ENCODE measurements at places on chromosomes 4 and X.
A peak's percentile ranks its signal among the peaks of the same experiment; 100 is the strongest.

- DNase-seq = no peak
Observed at GRCh38 chr4:77593993-77594392, 11.6 kb upstream of the CXCL13 start.

- no peak for DNase-seq
Observed at GRCh38 chr4:184792950-184793555, 32.7 kb downstream of the ACSL1 start.

DNA sequence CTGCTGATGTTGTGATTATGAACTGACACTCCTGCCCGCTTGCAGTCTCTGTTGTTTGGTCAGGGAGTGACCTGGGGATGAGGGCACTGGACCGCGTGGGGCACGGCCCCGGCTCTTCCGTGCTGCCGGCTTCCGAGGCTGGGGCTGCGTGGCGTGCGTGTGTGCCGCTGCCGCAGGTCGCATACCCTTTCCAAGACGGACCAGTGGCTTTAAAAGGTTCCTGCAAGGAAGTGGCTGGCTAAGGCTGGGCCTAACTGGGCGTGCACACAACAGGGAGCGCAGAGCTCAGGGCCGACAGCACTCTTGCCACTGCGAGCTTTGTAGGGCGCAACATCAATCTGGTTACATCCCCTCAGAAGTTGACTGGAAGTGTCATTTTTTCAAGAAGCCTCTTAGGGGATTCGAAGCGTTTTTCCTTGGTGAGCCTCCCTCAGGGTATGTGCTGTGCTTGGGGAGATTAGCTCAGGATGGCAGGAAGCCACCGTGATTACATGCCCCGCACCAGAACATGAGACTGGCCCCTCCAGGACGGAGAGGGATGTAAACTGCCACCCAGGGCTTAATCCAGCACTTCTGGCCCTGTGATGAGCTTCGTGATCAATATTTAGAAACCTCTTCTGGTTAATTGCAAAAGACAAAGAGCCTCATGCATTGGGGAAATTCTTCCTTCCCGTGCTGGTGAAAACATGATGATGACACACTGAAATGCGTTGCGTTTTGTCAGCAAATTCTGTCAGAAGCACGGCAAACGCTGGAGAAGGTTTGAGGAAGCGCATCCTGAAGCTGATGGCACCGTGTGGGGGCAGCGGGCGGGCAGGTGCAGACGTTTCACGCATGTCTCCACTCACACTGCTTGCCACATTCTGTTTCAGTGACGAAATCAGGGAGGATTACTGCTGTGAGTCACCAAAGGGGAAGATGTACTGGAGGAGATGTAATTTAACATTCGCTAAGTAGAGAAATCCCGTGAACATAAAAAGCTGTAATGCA lies 11.1 kb downstream of the MAEA start:
- no peak for DNase-seq

GRCh38 chr4:8649631-8650361 lies 57.2 kb downstream of the CPZ start:
- no peak for DNase-seq

- no peak for DNase-seq
Observed at GRCh38 chr4:156972379-156973015, 898 bp upstream of the PDGFC start.

DNA sequence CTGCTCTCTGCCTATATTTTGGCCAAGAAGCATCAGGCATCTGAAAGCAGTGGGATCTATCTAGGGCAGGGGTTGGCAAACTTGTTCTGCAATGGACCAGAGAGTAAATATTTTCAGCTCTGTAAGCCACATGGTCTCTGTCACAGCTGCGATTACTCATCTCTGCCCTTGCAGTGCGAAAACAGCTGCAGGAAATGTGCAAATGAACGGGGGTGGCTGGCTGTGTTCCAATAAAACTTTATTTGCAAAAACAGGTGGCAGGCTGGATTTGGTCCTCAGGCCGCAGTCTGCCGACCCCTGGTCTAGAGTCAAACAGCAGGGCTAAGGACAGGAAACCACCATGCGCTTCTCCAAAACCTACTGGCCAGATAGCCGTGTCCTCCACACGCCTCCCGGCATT lies 48.6 kb downstream of the ACOX3 start:
- no peak for DNase-seq

DNA sequence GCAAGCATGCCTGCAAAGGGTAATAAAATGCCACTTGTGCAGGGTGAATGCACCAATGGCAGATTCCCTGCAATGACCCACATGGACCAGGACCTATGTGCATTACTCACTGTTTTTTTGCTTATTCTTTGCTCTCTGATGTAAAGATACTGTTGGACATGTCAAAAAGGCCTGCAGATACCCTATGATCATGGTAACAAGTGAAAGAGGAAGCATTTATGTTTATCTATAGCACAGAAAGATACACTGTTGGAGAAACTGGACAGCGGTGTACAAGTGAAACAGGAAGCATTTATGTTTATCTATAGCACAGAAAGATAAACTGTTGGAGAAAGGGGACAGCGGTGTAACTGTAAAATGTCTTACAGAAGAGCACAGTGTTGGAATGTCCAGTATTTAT lies 127.5 kb downstream of the PAPSS1 start:
- no peak for DNase-seq

DNA sequence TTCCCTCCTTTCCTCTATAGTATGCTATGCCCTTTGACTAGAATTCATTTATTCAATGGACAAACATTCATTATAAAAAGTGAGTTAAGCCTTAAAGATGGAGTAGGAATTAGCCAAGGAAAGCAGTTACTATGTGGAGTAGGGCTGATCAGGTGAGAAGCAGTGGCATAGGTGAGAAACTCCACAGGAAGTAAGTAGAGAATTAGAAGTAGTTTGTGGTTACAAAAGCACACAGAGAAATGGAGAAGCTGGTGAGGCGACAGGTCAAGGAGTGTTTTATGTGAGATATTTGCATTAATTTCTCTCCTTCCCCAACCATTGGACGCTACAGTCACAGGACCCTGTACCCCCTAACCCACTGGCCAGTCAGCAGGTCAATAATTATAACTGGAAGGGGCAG lies 30.6 kb downstream of the SETD7 start:
- DNase-seq = no peak

GRCh38 chr4:105280338-105281123 lies 133.9 kb downstream of the TET2 start:
- peak; percentile 40 for DNase-seq

- no peak for DNase-seq
Observed at GRCh38 chrX:29587107-29587506, 628.3 kb upstream of the MAGEB2 start.

DNA sequence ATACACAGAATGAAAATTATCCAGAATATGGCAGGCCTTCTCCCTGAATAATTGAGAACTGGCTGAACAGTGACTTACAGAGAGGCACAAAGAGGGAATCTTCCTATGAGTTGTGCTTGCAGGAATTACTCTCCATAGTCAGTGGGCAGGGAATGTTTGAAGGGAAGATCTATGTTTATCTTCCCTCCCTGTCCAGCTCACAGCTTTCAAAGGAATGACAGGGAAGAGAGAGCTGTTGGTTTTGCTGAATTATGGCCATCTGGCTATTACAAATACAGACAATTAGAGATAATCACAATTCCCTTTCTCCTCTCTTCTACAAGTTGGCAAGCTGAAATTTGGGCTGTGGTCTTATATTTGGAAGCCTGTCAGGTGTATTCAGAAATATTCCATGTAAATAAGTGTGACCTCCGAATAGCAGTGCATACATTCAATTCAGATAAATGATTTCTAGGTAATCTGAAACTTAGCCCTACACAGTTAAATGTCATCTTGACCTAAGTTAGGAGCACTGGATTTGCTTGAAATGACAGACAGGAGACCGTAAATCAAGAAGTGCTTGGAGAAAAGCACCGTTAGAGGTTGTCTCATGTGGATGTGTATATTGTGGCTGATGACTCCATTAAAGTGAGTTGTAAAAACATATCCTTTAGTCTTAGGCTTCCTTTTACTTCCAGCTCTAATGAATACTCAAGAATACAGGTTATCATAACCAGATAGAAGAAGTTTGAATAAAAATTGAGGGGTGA lies 136.8 kb downstream of the C4orf33 start:
- DNase-seq = no peak

GRCh38 chr4:38315286-38315685 lies 348.7 kb upstream of the KLF3 start:
- no peak for DNase-seq

- DNase-seq = peak; percentile 94
Observed at GRCh38 chr4:4721636-4722035, 137.8 kb upstream of the MSX1 start.

DNA sequence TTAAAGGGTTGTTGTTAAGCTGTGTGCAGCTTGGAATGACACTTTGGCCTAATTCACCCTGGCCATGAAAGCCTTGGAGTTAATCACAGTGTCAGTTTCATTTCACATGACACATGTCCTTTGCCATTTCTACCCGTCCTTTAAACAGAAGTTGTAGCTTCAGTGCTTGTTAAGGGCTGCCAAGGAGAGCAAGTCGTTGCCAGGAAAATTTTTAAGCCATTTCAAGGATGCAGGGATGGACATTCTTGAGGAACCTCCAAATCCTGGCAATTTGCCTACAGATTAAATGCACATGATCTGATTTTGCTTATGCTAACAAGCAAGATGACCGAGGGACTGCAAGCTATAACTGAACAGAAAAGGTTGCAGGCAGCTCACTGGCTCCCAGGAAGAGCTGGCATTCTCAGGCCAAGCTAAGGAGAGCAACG lies 40.5 kb downstream of the SETD7 start:
- no peak for DNase-seq

DNA sequence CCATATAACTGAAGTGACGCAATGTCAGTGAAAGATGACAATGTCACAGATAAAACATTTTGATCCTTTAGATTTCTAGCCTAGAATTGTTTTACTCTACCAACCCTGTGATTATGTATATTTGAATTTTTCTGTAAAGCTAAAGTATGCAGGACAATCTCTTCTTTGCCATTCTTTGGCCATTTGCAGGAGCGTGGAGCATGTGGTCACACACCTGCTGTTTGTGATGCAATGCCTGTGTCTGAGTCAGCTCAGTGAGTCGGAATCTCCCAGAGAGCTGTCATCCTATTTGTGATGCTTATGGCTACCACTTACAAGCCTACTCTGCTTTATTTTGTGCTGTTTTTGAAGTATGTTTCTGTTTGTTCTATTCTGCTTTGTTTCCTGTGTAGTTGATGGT lies 214.5 kb downstream of the NAF1 start:
- DNase-seq = no peak

DNA sequence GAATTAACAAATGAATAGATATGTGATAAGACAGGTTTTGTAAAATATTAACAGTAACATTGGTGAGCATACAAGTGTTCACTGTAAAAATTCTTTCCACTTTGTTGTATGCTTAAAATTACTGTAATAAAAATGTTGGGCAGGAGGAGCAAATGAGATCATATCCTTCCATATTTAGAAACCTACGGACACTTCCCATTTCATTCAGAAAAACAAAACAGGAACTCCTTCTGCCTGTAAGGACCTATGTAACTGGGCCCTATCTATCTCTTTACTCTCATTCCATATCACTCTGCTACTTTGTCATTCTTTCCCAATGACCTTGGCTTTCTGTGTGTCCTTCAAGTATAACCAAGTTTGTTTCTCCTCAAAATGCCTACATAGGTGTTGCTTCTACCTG lies 53.7 kb upstream of the SLC39A8 start:
- no peak for DNase-seq

DNA sequence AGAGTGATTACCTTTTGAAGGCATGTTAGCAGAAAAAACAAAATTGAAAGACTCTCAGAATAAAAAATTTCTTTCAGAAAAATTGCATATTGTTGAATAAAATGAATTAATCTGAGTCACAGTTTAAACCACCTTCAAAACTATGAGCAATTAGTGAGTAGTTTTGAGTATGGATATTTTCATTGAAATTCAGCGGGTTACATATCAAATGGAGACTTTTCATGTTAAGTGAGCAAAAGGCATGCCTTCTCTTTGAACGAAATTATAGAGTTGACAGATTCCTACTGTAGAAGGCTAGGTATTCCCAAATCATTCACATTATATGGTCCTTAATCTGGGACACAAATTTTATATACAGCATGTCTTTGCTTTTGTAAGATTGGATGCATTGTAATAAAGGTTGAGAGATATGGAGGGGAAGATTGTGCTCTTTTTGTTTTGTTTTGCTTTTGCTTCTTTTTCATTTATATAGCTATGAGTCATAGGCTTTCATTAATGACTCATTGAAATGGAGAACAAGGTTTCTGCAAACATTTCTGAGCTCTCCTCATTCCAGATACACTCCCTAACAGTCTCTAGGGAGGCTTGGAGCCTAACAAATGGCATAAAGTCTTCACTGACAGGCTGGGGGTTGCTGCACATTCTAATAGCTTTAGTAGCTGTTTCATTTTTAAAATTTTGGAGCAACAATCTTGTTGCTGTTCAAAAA lies 21.6 kb downstream of the PCDH18 start:
- DNase-seq = no peak

- DNase-seq = no peak
Observed at GRCh38 chrX:56800307-56800706, 71.3 kb downstream of the NBDY start.

DNA sequence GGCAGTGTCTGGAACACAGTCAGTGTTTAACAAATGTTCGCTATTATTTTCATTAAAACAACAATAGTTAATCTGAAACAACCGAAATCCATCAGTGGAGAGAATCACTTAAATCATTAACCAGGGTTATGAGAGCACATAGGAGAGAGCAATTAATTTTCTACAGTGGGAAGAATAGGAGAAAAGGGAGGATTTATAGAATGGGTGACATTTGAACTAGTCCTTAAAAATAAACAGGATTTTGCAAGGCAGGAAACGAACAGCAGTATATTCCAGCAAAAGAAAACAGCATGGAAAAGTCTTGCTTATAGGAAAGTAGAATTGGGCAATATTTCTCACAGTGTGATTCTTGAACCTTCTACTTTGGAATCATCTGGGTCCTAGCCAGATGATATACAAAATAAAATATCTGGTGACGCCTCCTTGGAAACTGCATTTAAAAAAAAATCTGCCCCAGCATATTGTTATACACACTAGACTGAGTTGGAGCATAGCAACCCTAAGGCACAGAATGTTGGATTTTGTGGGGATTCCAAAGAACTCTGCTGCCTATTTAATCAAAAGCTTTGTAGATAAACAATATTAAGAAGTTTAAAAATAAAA lies 56.1 kb downstream of the INTS12 start:
- DNase-seq = no peak

DNA sequence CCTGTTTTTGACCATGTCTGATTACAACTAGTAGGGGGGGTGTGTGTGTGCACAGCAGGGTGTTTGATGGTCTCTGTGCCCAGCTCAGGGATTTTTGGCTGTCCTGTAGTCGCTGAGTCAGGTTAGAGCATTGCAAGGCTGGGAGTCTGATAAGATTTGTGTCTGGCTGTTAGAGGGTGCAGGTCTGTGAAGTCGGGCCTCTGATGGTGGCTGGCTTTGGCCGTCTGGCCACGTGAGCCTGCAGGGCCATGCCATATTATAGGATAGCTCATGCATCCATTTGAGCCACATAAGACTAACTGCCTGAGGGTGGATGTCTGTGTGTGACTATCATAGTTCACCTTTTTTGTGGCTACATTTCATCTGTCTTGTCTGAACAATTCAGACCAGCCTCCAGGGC lies 4.9 kb downstream of the PORCN start:
- DNase-seq = no peak

- no peak for DNase-seq
Observed at GRCh38 chrX:42708222-42708621, 69.7 kb downstream of the PPP1R2C start.
